ENCODE measurements at places on chromosomes 13 and 19.

DNA sequence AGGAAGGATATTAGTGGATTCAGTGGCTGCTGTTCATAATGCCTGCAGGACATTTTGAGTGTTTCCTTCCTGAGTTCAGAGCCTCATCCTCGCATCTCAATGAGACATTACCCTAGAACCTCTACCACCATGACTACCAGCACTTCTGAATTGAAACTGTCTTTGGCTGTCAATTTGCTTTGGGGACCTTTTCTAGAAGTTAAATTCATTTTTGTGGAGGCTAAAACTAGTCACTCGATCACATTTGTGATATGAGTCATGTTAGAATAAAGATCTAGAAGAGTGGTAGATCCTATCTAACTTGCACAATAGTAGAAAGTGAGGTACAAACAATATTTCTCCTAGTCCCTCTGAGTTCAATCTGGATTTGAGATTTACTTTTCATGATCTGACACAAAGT, 124.9 kb downstream of the KCNRG start:
- DNase-seq = no peak

GRCh38 chr19:42018503-42019193, 24.6 kb upstream of the ATP1A3 start:
- no peak for DNase-seq

DNA sequence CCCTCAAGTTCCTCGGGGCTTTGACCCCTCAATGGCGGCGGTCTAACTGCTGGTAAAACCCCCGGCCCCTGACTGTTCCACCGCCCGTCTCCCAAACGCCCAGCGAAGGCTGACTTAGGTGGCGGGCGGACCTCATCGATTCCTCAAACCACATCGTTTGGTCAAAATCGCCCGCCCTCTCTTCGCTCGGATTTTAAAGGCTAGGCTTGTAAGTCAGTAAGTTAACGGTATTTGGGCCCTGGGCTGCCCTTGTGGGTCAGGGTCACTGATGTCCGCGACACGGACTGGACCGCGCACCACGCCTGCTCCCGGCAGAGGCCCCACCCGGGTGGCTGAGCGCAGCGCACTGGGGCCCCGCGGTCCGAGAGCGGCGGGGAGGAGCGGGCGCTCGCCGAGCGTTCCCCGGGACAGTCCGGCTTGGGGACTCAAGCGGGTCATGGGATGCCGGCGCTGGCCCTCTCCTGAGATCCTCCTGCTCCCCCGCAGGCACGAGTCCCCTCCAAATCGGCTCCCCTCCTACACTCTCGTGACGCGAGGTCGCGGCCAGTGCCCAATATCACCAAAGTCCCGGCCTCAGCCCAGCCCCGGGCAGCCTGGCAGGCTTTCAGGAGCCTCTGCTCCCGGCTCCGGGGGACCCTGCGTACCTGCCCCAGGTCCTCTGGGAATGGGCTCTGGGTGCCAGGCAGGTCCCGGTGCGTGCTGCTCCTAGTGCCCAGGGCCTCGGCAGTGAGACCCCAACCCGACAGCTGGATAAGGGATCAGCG, 1.0 kb downstream of the FLT1 start:
- no peak for DNase-seq

DNA sequence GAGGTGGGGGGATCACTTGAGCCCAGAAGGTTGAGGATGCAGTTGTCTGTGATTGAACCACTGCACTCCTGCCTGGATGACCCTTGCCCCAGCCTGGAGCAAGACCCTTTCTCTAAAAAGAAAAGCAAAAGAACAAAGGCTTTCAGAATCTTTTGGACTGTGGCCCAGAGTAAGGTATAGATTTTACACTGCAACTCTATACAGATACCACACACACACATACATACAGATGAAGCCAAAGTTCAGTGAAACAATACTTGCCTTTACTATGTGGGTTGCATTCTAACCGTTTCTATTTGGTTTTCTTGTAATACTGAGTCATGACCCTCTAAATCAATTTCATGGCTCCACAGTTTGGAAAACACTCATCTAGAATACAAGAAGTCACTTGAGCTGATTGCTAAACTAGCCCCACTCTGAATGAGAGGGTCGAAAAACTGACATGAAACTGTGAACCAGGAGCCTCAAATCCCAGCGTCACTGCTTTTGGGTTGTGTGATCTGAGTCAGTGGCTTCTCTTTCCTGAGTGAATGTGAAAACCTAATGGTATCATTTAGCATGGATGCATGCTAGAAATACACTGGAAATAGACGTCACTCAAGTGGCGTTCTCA, 756.1 kb downstream of the UQCRFS1 start:
- DNase-seq = no peak

DNA sequence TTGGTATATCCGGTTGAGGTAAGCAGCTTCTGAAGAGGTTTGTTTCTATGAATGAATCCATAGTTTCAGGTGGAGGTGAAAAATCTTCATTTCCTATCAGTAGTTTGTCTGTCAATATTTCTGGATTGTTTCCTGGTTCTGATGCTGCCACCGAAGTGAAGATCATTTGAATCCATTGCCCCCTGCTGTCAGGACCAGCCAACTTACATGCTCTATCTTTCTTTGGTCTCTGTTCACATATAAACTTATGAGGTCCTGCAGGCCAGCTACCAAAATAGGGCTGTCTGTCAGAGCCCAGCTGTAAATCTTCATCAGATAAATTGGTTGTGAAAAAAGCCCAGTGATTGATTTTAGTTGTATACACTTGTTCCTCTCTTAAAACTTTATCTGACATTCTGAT, 15.2 kb upstream of the N4BP2L1 start:
- DNase-seq = peak; percentile 53

- no peak for DNase-seq
These were observed 9.7 kb upstream of the DPRX start for GRCh38 chr19:53621885-53622740.

GRCh38 chr13:51050021-51050830, 60.8 kb downstream of the C13orf42 start:
- DNase-seq = no peak

GRCh38 chr13:76980075-76980718, 11.7 kb upstream of the CLN5 start:
- DNase-seq = peak; percentile 74

DNA sequence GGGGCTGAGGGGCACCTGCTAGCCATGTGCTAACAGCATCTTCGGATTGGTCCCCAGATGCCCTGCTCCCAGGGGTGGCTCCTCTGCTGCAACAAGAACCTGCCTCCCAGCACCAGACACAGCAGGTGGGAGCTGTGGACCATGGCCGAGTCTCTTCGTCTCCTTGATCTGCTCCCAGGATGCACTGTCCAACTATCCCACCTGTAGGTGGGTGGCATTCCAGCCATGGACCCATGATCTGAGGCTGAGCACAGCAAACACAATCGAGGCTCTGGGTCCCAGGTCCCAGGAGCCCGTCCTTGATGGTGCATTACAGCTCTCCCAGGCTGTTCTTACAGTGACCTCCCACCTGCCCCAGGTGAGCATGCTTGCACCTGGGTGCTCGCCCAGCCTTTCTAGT, 1.6 kb downstream of the ZNF837 start:
- no peak for DNase-seq

- no peak for DNase-seq
These were observed 1423.3 kb upstream of the PCDH20 start for GRCh38 chr13:62838929-62839328.

GRCh38 chr13:64529874-64530485, 2700.2 kb downstream of the PCDH9 start:
- DNase-seq = peak; percentile 60

GRCh38 chr19:33681081-33681680, 59.4 kb downstream of the CHST8 start:
- DNase-seq = no peak

DNA sequence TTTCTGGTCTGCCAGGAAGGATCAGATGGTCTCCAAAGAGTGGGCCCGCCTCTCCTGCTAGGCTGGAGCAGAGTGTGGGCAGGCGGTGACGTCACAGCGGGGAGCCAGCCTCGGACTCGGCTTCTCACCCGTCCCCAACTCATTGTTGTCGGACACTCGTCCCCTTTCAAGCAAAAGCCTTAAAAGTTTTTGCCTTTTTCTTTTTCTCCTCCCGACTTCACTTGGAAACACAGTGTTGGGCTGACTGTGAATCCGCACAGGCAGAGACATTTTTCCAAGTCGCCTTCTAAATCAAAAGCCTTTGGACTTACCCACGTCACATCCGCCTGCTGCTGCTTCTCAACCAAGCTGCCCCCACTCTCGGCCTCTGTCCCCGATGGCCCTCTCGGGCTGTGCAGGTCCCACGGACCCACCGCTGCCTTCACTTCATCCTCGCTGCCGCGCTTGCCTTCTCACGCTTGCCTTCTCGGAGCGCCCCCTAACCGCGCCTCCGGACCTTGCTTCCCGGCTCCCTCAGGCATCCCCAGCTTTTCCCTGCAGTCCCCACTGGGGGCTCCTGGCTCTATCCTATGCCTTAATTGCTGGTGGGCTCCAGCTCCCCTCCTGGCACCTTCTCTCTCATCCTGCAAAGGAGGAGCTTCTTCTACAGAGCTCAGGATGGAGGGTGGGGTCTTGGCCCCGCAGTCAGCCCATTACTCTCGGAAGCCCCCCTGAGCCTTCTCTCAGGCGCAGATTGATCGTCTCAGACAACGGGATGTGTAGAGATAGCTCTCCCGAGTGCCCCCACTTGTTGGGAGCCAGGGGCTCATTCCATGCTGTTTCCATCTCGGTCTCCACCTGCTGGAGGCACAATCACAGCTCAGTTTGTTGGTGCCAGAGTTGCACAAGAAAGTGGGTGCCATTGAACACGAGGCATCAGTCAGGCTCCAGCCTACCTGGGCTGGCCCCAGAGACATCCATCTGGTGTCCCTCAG, 3.9 kb upstream of the ZNF135 start:
- DNase-seq = no peak

DNA sequence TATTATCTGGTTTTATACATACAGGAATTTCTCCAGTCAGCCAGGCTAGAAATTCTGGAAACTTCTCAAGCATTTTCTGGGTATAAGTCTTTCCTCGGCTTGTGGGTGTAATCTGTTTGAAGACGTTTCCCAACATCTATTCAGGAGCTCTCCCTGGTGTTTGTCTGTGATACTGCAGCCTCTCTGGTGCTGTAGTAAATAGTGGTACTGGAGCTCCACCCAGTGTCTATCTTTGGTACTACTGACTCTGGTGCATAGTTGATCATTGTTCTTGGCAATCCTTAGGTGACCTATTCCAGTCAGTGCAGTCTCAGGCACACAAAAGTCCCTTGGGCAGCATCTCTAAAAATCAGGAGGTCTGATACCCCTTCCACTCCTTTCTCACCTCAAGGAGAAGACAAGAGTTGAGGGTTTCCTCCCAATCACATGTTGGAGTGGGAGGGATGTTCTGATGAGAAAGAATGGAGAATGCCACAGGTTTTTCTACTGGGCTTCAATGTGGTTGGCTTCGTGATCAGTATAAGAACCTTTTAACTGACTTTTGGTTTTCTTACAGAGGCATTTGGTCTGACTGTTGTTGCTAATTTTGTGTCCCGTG, 115.5 kb downstream of the CYSLTR2 start:
- DNase-seq = peak; percentile 95

DNA sequence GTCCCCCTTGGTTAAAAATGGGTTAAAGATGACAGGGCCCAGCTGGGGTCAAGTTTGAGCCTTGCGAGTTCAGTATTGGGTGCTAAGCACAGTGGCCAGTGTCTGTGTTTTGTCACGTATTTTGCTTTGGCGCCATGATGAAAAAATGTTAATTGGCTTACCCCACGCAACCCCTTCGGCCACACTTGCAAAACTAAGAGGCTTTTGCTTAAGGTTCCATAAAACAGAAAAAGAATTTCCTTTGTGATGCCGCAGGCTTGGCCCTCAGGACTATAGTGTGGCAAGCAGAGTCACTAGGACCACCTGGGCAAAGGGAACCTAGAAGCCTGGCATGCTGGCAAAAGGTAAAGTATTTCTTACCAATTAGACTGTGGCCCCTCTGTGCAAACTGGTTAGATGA, 20.7 kb downstream of the DPRX start:
- no peak for DNase-seq

DNA sequence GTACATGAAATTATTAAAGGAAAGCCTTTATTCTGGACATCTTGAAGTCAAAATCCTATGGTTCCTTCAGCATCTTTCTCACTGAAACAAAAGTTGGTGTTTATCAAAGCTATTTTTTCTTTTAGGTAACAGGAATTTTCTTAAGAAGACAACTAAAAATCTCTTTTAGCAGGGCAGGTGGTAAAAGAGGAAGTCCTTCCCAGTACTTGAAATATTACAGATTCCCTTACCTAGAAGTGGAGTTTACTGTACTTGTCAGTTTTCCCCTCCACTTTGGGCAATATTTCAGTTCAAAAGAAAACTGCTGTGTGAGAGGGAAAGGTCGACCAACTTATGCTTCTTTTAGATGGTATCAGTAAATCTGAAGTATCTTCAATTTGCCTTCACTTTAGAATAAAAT, 64.3 kb upstream of the TDRD3 start:
- no peak for DNase-seq

GRCh38 chr19:3321696-3322095, 44.7 kb upstream of the NFIC start:
- no peak for DNase-seq

DNA sequence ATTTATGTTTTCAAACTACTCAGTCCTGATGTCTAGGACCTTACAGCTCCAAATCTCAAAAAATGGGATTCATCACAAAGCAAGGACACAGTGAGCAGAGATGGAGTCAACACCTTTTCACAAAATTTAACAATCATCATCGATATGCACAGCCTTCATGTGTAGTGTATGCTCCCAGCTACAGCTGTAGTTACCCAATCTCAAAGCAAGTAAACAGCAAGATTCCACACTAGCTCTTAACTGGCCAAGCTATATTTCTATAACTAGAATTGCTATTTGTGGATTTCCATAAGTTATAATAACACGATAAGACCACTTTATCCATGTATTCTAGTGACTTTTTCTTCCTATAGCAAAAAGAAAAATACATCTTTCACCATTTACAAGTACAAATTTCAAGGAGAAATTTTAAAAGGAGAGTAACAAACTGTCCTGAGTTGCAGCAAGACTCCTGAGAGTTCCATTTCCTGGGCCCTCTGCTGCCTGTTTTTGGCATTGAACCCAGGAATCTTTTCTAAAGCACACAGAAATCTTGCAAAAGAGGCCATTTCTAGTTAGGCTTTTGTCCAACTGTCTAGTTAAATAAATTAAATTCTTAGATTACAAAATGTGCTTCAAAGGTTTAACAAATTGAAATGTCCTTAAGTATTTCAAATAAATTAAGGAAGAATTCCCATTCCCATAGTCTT, 460.6 kb downstream of the FGF14 start:
- no peak for DNase-seq

GRCh38 chr13:42544246-42544926, 29.6 kb upstream of the TNFSF11 start:
- no peak for DNase-seq

GRCh38 chr19:46487178-46487801, 8.4 kb downstream of the PNMA8B start:
- DNase-seq = no peak

- DNase-seq = no peak
These were observed at the start of the genes OR7A5 and OR7C1 for GRCh38 chr19:14835011-14835410. TSS of gene OR7A5 (minus strand) at chr19:14835185. CDS start at chr19:14828241, 6,944 bp downstream. TSS of gene OR7C1 (minus strand) at chr19:14835185. CDS start at chr19:14800136, 35,049 bp downstream.

DNA sequence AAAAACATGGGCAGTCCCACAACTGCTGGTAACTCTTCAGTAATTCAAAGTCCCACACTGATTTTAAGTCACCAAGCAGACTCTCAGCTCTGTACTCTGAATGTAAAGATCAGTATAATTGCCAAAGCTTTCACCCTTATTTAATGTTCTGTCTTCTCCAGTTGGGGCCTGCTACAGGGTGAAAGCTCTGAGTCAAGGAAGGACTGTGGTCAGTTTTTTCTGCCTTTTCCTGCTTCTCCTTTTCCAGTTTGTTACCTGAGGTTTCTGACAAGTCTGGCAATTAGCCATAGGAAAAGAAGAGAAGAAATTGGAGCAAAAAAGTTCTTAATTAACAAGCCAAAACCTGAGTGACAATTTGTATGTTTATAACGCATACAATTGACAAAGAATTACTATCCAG, 279.3 kb downstream of the RBM26 start:
- DNase-seq = peak; percentile 1

All from KBM-7 (cell line).